ENCODE measurements at places on chromosomes 12 and 14.

DNA sequence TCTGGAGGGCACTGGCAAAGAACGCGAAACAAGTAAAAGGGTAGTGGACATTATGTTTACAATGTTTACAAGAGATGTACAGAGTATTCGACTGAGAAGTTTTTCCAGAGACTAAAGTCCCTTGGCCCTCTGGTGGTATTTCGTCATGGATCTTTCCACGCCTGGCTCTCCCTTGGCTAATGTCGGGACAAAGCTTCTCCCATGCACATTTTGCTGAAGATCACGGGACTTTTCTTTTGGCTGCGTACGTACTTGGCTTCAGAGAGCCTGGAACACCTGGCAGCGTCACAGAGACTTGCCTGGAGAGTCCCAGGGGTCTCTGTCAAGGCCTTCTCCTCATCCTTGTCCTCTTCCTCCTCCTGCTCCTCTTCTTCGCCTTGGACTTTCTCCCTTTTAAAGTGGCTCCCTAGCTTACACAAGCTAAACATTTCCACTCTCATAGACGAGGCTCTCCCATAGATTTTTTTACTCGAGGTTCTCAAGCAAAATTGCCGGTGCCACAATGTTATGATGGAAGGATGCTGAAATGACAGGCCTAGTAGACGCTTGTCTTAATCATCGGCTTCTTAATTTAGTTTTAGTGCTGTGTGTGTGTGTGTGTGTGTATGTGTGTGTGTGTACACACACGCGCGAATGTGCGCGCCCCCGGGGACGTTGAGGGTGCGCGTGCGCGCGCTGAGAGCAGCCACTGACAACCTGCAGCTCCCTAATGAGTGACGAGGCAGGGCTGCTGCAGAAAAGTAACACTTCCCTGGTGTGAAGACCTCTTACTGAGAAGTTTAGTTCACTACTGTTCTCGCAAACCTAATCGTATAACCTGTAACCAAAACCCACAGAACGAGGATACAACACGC lies 4.9 kb upstream of the FOXG1 start:
- no peak for DNase-seq

DNA sequence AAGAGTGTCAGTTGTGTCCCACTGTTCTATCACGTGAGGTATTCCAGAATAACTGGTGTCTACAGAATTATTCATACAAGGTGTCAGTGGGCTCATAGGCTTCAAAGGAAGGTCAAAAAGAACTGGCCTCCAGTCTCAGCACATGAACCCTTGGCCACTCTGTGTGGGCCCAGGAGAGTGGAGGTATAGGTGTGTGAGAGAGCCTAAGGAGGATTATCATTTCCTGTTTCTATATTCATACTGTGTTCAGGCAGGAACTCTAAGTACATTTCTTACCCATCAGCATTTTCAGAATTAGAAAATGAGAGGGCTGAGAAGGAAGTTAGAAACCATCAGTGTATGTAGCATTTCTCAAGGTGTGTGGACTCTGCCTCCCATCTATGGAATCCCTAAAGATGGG lies 87.0 kb downstream of the BTG1 start:
- no peak for DNase-seq

DNA sequence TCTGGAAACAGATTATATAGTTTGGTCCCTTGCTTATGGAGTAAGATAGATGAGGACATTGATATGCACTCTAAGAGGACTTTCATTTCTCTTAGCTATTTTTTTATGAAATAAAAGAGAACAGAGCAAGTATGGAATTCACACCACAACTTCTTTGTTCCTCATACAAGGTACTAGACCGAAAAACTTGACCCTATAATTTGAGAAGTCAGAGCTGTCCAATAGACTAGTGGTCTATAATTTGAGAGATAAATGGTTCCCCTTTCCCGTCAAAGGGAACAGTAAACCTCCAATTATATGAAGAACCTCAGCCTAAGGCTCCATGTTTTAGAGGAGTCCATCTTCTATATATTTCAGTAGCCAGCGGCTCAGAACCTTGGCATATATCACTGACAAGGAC lies 58.5 kb upstream of the HIF1A start:
- DNase-seq = no peak

DNA sequence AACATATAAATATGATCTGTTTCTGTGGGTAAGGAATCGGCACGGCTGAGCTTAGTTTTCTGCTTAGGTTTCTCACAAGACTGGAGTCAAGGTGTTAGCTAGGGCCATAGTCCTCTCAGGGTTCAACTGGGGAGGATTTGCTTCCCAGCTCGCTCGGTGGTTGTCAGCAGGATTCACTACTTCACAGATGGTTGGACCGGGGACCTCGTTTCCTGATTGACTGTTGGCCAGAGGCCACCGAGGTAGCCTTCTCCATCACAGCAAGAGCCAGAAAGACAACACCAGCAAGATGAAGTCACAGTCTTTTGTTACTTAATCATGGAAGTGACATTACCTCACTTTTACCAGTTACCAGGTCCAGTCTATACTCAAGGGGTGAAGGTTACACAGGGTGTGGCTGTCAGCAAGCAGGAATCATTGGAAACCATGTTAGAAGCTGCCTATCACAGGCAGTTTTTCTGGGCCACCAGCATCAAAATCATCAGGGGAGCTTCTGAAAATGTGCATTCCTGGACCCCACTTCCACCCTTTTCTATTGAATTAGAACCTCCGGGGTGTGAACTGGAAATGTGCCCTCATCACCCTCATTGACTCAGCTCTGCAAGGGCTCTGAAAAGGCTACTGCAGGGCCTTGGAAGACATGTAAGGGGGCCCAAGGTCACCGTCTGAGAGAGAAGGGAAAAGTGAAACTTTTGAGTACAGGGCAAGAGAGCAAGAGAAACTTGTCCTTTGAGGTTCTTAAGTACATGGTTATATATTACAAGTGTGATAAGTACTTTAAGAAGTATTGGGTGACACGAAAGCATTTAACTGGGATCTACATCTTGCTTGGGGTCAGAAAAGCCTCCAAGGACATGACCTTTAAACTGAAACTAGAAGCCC lies 10.9 kb downstream of the COPS7A start:
- no peak for DNase-seq

GRCh38 chr12:115597157-115597712 lies 680.3 kb downstream of the MED13L start:
- DNase-seq = peak; percentile 53

GRCh38 chr12:70353780-70354660 lies 12.1 kb upstream of the KCNMB4 start:
- DNase-seq = no peak

GRCh38 chr14:77120771-77121743 lies 20.5 kb downstream of the ZDHHC22 start:
- no peak for DNase-seq

- no peak for DNase-seq
Measured at GRCh38 chr12:34400986-34401658, 378.8 kb downstream of the ALG10 start.

Measured in RWPE1 (cell line).